ENCODE measurements at places on chromosomes 2 and 18.

- no peak for DNase-seq
Observed at GRCh38 chr2:127137741-127138140, 30.8 kb upstream of the BIN1 start.

DNA sequence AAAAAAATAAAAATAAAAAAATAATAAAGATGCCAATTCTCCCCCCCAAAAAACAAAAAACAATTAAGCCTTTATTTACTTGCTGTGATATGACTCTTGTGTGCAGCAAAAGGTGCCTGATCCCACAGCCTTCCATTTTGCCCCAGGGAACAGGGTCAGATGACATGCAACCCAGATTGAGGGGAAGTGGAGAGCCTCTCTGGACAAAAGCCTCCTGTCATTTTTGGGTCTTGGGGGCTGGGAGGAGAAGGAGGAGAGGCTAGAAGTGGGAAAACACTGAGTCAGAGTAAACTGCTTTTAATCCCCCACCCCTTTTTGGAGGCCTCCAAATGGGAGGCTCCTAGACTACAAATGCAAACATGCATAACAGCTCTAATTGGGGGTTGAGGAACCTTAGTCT, 46.6 kb upstream of the SCG2 start:
- no peak for DNase-seq

DNA sequence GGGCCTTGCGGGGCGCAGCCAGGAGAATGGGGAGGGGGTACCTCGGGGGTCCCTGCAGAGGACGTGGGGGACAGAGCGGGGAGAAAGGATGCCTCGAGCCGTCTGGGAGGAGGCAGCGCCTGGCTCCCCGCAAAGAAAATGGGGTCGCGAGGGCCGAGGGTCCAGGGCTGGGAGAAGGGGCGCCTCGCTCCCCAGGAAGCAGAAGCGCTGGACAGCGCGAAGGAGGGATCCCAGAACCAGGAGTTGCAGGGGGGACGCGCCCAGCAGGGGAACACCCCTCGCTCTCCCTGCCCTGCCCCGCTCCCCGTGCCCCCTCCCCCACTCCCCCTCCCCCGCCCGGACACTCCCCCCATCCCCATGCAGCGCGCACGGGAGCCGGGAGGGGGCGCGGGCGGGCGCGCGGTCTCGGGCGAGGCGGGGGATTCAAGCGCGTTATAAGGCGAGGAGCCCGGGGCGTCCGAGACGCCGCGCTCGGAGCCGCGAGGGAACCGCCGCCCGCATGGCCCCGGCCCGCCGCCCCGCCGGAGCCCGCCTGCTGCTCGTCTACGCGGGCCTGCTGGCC, at the start of gene ERFE:
Gene ERFE (plus strand): TSS at position 462 of the 562 bp plus-strand sequence. CDS start 38 bp downstream, at position 500.
- DNase-seq, result no peak

DNA sequence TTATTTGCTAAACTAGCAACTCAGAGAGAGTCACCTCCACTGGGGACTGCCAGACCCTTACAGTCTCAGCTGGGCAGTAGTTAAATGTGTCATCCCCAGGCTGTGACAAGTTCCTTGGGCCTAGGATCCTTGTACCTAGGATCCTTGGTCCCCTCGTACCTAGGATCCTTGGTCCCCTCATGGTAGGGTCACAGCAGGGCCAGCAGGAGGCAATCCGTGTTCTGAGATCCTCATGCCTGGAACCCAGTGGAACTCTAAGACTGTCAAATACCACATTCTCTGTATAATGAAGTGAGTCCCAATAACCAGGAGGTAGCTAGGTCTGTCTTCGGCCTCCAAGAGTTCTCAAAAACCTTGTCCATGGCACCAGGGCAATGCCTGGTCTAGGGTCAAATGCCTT, 60.8 kb downstream of the LYPD6B start:
- no peak for DNase-seq

DNA sequence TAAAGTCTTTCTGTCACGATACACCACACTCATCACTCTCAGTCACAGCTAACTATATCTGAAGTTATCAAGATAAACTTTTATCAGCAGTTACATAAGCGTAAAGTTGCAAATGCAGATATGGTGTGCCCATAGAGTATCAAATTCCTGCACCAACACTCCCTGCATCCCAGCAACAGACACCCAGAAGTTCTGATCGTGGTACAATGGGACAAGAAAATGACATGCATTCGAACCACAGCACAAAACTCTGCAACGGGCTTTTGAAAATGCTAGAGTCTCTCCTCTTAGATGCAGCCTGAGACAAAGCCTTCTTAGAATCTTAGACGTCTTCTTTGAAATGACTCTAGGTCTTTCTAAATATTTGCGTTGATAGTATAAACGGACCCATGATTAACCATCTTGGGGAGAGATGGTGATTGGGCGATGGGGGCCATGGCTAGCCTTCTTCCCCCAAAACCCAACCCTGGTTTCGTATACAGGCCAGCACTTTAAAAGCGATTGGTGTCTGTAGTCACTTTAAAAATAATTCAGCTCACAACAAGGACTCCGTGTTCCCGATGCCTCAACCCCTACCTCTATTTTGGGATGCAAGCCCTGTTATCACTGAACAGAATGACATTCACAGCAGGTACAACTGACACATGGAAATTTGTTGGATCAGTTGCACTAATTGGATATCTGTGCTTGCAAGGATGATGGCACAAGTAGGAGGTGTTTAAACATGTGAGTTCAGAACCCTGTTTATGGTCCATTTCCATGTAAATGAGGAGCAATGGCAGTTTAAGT, 286.6 kb downstream of the MYT1L start:
- DNase-seq, result no peak

DNA sequence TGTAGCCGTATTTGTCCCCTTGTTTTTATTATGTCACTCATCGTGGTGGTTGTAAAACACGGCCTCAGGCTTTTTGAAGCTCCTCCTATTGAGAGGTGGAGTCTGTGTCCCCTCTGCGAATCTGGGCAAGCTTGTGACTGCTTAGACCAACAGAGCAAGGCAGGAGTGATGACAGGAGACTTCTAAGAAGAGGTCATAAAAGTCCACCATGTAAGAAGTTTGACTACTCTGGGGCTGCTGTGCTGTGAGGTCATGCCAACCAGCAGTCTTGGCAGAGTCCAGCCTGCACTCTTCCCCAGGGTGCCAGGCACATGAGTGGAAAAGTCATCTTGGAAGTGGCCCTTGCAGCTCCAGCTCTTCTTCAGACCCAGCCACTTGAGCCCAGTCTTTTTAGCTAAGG, 83.8 kb upstream of the SPTBN1 start:
- DNase-seq, result no peak

DNA sequence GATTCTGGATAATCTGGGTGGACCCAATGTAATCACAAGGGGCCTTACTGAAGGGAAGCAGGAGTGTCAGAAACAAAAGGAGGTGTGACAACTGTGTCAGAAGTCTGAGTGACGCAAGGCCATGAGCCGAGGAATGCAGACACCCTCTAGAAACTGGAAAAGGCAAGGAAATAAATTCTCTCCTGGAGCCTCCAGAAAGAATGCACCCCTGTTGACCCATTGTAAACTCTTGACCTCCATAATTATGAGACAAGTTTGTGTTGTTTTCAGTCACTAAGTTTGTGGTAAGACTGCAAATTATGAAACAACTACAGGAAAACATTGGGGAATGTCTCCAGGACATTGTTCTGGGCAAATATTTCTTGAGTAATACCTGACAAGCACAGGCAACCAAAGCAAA, 47.3 kb upstream of the B3GNT7 start:
- no peak for DNase-seq

DNA sequence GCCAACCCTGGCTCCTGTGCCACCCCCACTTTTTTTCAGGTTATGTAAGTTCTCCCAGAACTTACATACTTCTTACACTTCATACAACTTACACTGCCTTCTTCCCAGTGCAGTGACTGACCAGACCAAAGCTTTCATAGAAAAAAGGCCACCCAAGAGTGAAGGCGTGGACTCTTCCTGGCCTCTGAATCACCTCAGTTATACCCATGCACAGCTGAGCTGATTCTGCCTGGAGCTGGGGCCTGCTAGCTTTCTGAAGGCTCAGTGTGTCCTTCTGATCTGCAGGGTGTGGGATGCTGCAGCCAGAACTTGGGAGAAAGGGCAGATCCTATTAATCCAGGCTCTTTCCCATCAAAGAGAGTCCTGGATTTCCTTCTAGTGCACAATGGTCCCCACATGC, 216.1 kb downstream of the TTC32 start:
- DNase-seq, result no peak

DNA sequence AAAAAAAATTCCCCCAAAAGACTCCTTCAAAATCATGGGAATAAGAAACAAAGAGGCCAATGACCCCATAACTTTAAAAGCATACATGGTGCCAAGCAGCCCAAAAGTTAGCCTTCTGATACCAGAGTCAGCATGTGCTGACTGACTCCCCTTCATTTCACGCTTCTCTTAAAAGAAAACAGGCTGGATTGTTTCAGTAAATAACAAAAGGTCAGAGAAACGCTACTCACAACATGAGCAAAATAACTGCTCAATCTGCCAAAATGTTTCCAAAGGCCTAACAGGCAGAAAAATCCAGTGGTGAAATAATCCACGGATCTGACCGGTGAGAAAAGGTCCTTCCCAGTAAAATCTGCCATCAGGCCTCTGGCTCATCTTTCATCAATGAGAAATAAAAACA, 71.6 kb downstream of the BCL2 start:
- DNase-seq, result no peak

GRCh38 chr2:135791418-135792190, 45.4 kb downstream of the LCT start:
- no peak for DNase-seq

Measured in stimulated activated CD4-positive, alpha-beta T cell treated with anti-CD3 and anti-CD28 coated beads, Interleukin-1b, Interleukin-23, amount 100 ng/mL, for 1 hour (primary cell).